Heart left ventricle (tissue), 16 donors: ENCODE measurements at places on chromosomes 2 and 18. TPM values are rescaled to one million over a fixed set of nuclear protein-coding genes. Genes with fewer than 3 reads are reported as not detected.

The TMEM198 gene
- 4.7 TPM for total RNA-seq

The MC4R gene
- total RNA-seq, result not detected

The COLEC11 gene
- 3.1 TPM for total RNA-seq

The KCNS3 gene
- total RNA-seq, result 2.7 TPM

The ERCC3 gene
- total RNA-seq, result 23.1 TPM

The NCKAP5 gene
- 3.8 TPM for total RNA-seq

The HSBP1L1 gene
- total RNA-seq, result 7.1 TPM

The LYG1 gene
- total RNA-seq, result 0.63 TPM

The CTDSP1 gene
- total RNA-seq, result 95.6 TPM
